ENCODE measurements at places on chromosomes 4 and X.

DNA sequence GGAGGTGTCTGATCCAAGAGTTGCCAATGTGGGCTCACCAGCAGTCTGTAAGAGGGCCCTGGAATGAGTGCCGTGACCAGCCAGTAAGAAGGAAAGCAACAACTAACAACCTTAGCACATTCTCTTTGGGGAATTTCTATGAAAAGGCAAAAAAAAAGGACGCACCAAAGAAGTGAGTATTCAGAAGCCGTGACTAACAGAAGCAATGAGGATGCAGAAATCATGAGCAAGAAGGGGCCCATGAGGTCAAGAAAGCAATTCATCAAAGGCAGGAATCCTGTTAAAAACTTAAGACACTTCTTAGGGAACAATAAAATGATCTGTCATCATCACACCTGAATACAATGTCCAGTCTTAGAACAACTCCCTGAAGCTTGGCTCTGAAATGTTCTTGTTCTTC is 260.5 kb downstream of the RAPGEF2 start:
- no peak for DNase-seq

DNA sequence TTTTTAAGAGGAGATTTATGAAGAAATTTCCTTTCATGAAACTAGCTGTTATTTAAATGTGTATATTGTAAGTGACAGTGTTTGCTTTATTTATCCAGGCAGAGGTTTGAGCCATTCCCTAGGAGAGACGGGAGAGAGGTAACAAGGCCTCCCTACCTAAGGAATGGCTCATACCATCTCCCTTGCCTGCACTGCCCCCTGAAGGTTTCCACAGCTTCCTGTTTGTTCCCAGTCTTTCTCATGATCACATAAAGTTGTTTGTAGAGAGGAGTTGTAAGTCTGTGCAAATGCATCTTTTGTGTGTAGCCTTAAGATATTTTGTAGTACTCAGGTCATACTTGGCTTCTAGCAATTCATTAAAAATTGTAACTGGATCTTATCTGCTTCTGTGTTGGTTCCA is 1504.5 kb upstream of the PCDH10 start:
- DNase-seq: no peak

DNA sequence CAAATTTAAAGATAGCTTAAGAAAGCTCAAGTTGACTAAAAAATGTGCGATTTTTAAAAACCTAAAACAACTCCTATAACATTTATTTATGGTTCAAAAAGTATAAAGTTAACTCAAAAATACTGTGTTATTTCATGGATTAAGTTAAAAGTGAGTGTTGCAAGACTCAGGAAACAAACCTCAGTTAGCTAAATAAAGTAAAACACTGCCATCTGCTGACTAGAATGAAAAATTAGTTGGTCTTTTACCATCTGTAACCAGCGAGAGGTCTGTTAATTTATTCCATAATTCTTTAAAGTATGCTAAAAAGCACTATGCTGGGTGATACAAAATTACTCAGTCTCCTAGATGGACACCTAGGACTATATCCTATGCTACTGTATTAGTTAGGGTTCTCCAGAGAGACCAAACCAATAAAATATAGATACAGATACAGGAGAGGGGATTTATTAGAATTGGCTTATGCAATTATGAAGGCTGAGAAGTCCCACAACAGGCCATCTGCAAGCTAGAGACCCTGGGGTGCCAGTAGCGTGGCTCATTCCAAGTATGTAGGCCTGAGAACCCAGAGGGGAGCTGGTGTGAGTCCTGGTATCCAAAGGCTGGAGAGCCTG is 4.9 kb upstream of the WDFY3 start:
- no peak for DNase-seq

GRCh38 chrX:123830309-123830708 is 29.5 kb upstream of the XIAP start:
- no peak for DNase-seq

DNA sequence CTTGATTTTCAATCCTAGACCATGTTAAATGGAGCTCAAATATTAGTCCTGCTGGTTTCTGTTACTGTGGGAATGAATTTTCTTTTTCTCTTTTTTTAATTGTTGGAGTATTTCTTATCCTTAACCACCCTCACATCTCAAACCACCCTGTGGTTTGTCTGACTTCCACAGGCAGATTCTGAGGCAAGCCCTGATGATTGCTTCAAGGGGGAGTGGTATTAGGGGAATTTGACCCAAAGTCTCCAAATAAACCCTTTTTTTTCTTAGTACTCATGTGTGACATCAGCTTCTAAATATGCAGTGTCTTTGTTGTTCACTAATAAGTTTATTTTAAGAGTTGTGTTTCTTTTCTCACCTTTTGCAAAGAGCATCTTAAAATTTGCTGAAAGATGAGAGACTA is 810.3 kb downstream of the IL1RAPL1 start:
- no peak for DNase-seq

- no peak for DNase-seq
Observed at GRCh38 chrX:153521034-153521433, 3.6 kb downstream of the ATP2B3 start.

- no peak for DNase-seq
Observed at GRCh38 chrX:107747596-107748161, 27.9 kb downstream of the TSC22D3 start.
